ENCODE measurements at places on chromosomes 2 and 18.
A peak's percentile ranks its signal among the peaks of the same experiment; 100 is the strongest.

GRCh38 chr2:141967503-141967902, 163.3 kb downstream of the LRP1B start:
- H3K27me3 ChIP-seq: no peaks in the 10 kb centered on the region
- no peak overlapping the region for H3K27ac ChIP-seq
- DNase-seq: no peak
- no peaks in the 10 kb centered on the region for H3K36me3 ChIP-seq

GRCh38 chr2:96509114-96509846, 4.1 kb upstream of the NEURL3 start:
- no peaks in the 10 kb centered on the region for H3K36me3 ChIP-seq
- H3K4me3 ChIP-seq: no peak overlapping the region
- H3K27me3 ChIP-seq: no peaks in the 10 kb centered on the region
- DNase-seq: peak; percentile 86

- no peak overlapping the region for H3K27ac ChIP-seq
- no peak for DNase-seq
- peaks cover 18% of the 10 kb centered on the region for H3K36me3 ChIP-seq
- no peaks in the 10 kb centered on the region for H3K4me1 ChIP-seq
Measured at GRCh38 chr2:135773319-135773718, 31.7 kb downstream of the UBXN4 start.

- H3K4me1 ChIP-seq: no peaks in the 10 kb centered on the region
- H3K27ac ChIP-seq: no peak overlapping the region
- DNase-seq: no peak
- no peak overlapping the region for H3K4me3 ChIP-seq
- no peaks in the 10 kb centered on the region for H3K36me3 ChIP-seq
Measured at GRCh38 chr2:24617424-24617823, 126.4 kb downstream of the NCOA1 start.

DNA sequence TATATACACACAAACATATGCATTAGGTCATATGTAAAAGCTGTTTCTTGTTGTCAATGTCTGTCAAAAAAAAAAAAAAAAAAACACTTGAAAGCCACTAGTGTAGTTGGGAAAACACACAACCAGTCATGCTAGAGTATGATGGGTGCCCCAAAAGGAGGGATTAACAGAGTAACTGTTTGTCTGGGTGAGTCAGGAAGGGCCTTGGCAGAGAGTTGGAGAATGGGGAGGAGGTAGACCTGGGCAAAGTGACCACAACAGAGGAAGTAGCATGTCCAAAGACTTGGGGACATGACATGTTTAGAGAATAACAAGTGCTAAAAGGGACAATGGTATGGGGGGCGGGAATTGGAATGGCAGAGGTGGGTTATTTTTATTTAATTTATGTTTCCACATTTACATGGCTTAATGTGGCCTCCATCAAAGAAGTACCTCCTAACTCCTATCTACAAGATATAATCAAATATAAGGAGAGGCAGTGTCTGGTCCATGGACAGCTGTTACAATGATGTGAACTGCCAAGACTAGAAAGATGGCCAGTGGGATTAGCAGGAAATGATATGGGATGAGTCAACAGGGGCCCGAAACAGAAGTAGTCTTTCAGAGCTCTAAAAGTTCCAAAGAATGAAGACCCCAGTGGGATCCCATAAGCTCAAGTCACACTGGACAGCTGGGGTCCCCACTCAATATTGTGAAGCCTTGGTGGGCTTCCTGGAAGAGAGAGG, 99.9 kb upstream of the ZFP36L2 start:
- no peak for DNase-seq
- H3K27me3 ChIP-seq: no peaks in the 10 kb centered on the region
- no peak overlapping the region for H3K4me3 ChIP-seq
- no peak overlapping the region for H3K27ac ChIP-seq

- no peak overlapping the region for H3K27ac ChIP-seq
- H3K36me3 ChIP-seq: no peaks in the 10 kb centered on the region
- no peak for DNase-seq
- no peak overlapping the region for H3K4me3 ChIP-seq
- H3K4me1 ChIP-seq: no peaks in the 10 kb centered on the region
Measured at GRCh38 chr2:178295906-178296305, 101.6 kb downstream of the OSBPL6 start.

DNA sequence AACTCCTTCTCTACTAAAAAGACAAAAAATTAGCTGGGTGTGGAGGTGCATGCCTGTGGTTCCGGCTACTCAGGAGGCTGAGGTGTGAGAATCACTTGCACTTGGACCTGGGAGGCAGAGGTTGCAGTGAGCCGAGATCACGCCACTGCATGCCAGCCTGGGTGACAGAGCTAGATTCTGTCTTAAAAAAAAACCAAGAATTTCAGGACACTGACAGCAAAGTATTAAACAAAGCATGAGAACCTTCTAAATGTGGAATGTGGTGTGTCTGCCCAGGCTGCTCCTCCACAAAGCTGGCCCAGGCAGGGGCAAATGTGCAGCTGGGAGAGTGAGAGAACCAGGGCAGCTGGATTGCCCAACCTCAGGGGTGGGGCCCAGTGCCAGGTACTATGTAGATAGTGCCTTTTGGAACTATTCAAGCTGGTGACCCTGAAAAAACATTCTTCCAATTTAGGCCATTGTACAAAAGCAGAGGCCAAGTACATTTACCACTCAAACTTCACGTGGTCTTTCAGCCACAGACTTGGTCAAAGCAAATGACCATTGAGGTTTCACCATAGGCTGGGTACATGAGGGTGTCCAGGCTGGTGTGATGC, 6.7 kb upstream of the UGT1A5 start:
- DNase-seq: peak; percentile 62
- H3K27ac ChIP-seq: no peak overlapping the region
- no peaks in the 10 kb centered on the region for H3K27me3 ChIP-seq
- no peak overlapping the region for H3K4me3 ChIP-seq
- no peaks in the 10 kb centered on the region for H3K4me1 ChIP-seq
- no peaks in the 10 kb centered on the region for H3K36me3 ChIP-seq

DNA sequence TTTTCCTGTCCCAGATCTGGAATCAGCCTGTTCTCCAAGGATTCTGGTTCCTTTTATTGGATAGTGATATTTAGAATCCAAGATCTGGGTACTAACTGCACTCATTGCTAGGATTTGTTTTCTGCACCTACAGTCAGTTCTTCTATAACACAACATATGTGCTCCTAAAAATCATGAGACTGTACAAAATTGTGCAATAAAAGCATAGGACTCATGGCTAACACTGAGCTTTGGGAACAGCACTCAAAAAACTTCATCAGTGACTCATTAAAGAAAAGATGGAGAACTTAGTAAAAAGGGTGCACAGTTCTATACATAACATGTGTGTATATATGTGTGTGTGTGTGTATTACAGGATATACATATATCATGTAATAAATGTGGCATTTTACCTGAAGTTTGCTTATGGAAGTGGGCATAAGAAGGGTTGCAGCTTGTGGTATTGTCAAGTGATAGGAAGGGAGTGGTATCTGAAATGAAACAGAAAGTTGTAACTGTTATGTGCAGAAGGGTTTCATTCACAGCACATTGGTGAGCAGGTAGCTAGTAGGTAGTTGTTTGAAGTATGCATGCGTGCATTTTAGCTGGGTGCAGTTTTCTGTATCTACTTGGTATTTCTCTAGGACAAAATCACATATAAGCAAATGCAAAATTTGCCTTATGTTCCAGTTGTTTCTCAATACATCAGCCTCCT, 5.9 kb upstream of the SCYGR2 start:
- no peak overlapping the region for H3K4me3 ChIP-seq
- H3K27me3 ChIP-seq: no peaks in the 10 kb centered on the region
- H3K27ac ChIP-seq: no peak overlapping the region
- H3K36me3 ChIP-seq: no peaks in the 10 kb centered on the region
- H3K4me1 ChIP-seq: no peaks in the 10 kb centered on the region

DNA sequence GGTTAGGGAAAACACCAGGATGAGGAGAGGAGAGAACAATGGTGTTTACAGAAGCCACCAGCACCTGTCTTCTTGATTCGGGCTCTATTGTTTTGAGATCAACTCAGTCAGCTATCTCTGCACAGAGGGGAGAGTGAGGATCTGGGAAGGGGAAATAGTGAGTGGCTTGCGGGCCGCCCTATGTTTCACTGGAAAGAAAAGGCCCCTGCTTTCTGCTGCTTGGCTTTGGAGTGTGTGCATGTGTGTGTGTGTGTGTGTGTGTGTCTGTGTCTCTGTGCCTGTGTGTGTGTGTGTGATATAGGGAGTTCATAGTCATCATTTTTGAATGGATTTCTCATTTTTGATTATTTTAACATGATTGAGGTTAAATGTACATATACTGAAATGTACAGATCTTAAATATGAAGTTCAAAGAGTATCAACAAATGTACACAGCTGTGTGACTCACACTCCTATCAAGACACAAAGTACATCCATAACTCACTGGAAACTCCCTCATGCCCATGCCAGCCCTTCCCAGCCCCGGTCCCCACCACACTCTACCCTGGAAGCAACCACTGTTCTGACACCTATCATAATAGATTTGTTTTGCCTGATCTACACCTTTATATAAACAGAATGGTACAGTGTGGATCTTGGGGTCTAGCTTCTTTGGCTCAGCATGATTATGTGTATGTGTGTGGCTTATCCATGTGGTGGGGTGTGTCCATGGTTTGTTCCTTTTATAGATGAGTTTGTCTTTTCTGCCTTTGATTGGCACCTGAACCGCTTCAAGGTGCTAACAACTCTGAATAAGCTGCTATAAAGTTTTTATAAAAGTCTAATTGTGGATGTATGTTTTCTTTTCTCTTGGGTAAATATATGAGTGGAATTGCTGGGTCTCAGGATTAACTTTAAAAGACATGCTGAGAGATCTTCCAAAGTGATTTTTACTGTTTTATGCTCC, 258.3 kb downstream of the SETBP1 start:
- no peaks in the 10 kb centered on the region for H3K36me3 ChIP-seq
- H3K27ac ChIP-seq: no peak overlapping the region
- no peak overlapping the region for H3K4me3 ChIP-seq
- DNase-seq: no peak

- no peaks in the 10 kb centered on the region for H3K4me1 ChIP-seq
- no peaks in the 10 kb centered on the region for H3K27me3 ChIP-seq
Measured at GRCh38 chr18:31774477-31774785, 13.8 kb upstream of the SLC25A52 start.

DNA sequence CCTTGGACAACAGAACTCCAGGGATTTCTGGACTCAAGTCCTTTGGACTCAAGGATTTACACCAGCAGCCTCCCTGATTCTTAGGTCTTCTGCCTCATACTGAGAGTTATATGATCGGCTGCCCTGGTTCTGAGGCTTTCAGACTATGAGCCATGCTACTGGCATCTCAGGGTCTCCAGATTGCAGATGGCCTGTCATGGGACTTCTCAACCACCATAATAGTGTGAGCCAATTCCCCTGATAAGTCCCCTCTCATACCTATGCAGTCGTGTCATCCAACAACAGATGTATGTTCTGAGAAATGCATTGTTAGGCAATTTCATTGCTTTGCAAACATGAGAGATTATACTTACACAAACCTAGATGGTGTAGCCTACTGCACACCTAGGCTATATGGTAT, 61.4 kb upstream of the MSTN start:
- no peak for DNase-seq
- H3K36me3 ChIP-seq: no peaks in the 10 kb centered on the region
- no peaks in the 10 kb centered on the region for H3K27me3 ChIP-seq

DNA sequence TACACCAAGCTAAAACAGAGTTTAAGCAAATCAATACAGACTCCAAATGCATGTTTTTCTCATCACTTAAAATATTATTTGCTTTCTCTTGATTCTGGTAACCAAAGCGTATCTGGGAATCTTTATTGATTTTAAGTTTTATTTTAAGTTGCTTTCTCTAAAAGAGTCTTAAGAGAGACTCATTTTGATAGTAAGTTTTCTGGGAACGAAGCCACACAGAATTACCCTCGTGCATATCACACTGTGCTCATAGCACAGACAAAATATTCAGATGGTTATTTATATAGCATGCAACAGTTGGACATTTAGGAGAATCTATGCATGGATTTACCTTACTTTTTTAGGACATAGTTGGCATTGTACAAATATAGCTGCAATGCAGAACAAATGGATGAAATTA, 597.5 kb upstream of the NRXN1 start:
- no peak for DNase-seq
- H3K4me1 ChIP-seq: no peaks in the 10 kb centered on the region
- H3K36me3 ChIP-seq: no peaks in the 10 kb centered on the region
- H3K4me3 ChIP-seq: no peak overlapping the region

GRCh38 chr2:102425441-102426132, 2.6 kb downstream of the IL18RAP start:
- H3K4me3 ChIP-seq: no peak overlapping the region
- H3K4me1 ChIP-seq: no peaks in the 10 kb centered on the region
- no peak for DNase-seq
- H3K36me3 ChIP-seq: no peaks in the 10 kb centered on the region
- H3K27me3 ChIP-seq: peaks cover 2% of the 10 kb centered on the region

GRCh38 chr2:218344755-218345417, 11.8 kb upstream of the CATIP start:
- no peaks in the 10 kb centered on the region for H3K4me1 ChIP-seq
- H3K27ac ChIP-seq: no peak overlapping the region
- no peak for DNase-seq
- no peak overlapping the region for H3K4me3 ChIP-seq
- H3K27me3 ChIP-seq: no peaks in the 10 kb centered on the region

GRCh38 chr18:48129621-48130082, 199.2 kb upstream of the SMAD2 start:
- H3K36me3 ChIP-seq: no peaks in the 10 kb centered on the region
- H3K4me1 ChIP-seq: peaks cover 5% of the 10 kb centered on the region
- no peak for DNase-seq
- H3K4me3 ChIP-seq: no peak overlapping the region
- H3K27ac ChIP-seq: no peak overlapping the region

DNA sequence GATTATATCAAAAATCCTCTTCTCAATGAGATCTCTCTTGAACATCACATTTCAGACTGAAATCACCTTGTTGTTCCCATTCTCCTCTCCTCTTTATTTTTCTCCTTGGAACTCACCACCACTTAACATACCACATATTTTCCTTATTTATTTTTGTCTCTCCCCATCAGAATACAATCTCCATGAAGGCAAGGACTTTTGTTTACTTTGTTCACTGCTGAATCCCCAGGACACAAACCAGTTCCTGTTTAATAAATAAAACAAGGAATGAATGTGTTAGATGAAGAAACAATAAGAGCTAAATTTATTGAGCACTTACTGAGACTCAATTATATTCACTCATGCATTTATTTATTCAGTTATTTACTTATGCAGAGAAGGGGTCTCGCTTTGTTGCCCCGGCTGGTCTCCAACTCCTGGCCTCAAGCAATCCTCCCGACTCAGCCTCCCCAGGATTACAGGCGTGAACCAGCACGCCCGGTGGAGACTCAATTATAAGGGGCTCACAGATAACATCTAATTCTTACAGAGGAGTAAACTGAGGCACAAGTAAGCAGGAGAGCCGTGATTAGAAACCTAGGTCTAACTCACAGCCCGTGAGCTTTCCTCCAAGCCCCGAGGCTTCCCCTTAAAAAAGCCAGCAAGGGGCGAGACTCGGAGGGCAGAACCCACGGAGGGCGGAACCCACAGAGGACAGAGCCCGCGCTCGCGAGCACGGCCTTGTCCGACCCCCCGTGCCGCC, 616 bp upstream of the TAF1B start:
- H3K27ac ChIP-seq: peak overlapping the region; percentile 94
- H3K27me3 ChIP-seq: no peaks in the 10 kb centered on the region
- no peaks in the 10 kb centered on the region for H3K4me1 ChIP-seq
- H3K4me3 ChIP-seq: peak overlapping the region; percentile 85

GRCh38 chr2:229434187-229434586, 163.1 kb upstream of the PID1 start:
- no peaks in the 10 kb centered on the region for H3K27me3 ChIP-seq
- H3K27ac ChIP-seq: no peak overlapping the region
- H3K36me3 ChIP-seq: no peaks in the 10 kb centered on the region
- DNase-seq: no peak

- no peak overlapping the region for H3K27ac ChIP-seq
- no peaks in the 10 kb centered on the region for H3K27me3 ChIP-seq
- no peaks in the 10 kb centered on the region for H3K4me1 ChIP-seq
- no peak overlapping the region for H3K4me3 ChIP-seq
- H3K36me3 ChIP-seq: no peaks in the 10 kb centered on the region
Measured at GRCh38 chr18:49412679-49413078, 47.8 kb downstream of the DYM start.

Data from prostate gland (tissue), 2 donors.